Activated gamma-delta T cell (primary cell): ENCODE measurements at places on chromosomes 5 and 9.
A peak's percentile ranks its signal among the peaks of the same experiment; 100 is the strongest.

- DNase-seq, result no peak
These were observed 415.9 kb upstream of the KLF4 start for GRCh38 chr9:107905308-107906020.

- peak; percentile 81 for DNase-seq
These were observed 393 bp downstream of the SH3GLB2 start for GRCh38 chr9:129027685-129028191.

- no peak for DNase-seq
These were observed 34.1 kb upstream of the EFNA5 start for GRCh38 chr5:107704681-107705401.

GRCh38 chr5:102722931-102723330 is 32.2 kb upstream of the PAM start:
- DNase-seq, result no peak

GRCh38 chr9:113612216-113612747 is 148.8 kb downstream of the RGS3 start:
- no peak for DNase-seq

GRCh38 chr9:104853159-104853558 is 74.8 kb downstream of the ABCA1 start:
- no peak for DNase-seq

DNA sequence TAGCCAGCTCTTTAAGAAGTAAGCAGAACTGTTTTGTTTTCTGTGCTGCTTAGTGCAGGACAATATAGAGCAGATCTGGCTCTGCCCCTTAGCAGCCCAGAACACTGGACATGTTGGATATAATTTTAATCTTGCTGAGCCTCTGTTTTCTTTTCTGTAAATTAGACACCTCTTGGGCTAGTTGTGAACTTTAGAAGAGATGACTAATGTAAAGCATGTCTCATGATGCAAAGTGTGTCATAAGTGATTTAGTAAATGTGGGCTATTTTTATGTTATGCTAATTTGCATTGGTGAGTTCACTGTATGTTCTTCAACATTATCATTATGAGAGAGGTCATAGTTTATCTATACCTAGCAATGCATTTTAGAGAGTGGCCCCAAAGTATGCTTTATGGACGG is 156.1 kb upstream of the ADAMTSL1 start:
- DNase-seq, result no peak

- DNase-seq, result no peak
These were observed 9.7 kb upstream of the PRKACG start for GRCh38 chr9:69023650-69024049.

- DNase-seq, result no peak
These were observed 102.4 kb downstream of the TTLL11 start for GRCh38 chr9:121990600-121991306.

DNA sequence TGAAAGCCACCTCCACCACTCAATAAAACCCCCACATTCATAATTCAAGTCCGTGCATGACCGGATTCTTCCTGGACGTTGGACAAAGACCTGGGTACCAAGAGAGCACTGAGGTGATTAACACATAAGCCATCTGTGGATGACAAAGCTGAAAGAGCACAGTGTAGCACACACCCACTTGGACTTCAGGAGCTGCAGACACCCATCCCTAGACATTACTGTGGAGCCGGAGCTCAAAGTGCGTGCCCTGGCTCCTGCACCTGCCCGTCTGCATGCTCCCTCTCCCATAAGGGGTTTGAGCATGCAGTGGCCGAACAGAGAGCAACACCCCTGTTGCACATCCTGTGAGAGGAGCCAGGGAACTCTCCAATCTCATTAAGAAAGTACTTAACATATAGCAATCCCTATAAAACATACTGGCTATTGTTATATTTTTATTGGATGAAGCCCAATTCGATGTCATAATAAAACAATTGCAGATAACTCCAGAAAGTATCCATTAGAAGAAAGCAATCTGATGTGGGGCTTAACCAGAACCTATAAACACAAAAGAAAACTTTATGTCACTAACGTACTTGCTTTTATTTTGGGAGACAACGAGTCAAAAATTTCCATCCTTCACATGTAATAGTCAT is 1174.2 kb upstream of the C9orf72 start:
- DNase-seq, result no peak

GRCh38 chr5:58087123-58087522 is 372.8 kb downstream of the PLK2 start:
- no peak for DNase-seq

- DNase-seq, result no peak
These were observed 157.4 kb downstream of the NR3C1 start for GRCh38 chr5:143245929-143246561.

- DNase-seq, result no peak
These were observed 619.0 kb downstream of the CDH18 start for GRCh38 chr5:19369048-19369447.

GRCh38 chr9:34246453-34246852 is 67.6 kb downstream of the UBAP1 start:
- DNase-seq, result no peak

GRCh38 chr9:35757226-35757891 is 3.3 kb upstream of the MSMP start:
- DNase-seq, result no peak

DNA sequence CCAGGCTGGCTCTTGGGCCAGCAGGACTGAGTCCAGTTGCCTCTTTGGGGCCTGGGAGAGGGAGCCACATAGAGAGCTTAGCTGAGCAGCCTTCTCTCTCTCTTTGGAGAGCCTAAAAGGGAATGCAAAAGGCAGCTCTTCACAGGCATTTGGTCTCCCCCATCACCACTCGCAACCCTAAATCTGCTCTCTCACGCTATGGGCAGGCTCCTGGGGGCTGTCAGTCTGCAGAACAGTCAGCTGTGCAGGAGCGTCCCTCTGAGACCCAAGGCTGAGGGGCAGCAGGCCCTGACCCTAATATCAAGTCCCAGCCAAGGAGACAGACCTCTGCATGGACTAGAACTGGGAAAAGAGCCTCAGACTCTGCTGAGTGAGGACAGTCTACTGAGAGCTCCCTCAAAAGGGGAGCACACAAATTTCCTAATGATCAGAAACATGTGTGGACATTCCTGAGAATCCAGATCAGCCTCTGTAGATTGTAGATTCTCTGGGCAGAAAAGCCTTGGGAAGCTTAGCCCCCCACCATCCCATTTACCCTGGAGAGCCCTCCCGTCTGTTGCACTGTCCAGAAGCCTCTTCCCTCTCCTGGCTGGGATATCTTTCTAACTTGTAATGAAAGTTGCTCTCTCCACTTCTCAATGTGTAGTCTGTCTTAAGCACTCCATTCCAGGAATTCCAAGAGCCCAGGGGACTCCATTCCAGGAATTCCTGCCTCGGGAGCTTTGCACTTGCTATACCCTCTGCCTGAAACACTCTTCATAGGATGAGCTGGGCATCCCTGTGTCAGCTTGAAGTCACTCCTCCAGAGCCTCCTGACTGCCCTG is 79.4 kb downstream of the FAM114A2 start:
- DNase-seq, result no peak

DNA sequence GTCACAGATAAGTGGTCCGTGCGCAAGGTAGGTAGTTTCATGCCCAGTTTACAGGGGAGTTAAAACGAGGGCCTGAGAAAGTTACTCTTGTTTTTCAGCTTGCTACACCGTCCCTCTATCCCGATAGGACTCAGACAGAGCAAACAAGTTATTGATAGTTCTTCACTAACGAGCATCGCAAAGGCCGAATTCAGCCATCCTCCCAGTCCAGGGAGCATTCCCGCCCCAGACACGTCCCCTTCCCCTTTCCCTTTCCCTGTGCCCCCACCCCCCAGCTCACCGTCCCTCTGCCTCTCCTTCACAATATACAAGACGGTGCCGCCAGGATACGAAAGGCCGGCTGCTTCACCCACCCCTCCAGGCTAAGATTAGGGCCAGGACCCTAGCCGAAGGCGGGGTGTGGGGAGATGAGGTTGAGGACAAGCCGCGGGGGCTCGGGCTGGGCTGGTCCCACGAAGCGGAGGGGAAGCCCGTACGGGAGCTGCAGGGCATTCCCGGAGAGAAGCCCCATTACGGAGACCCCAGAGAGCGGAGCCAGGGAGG is 599 bp downstream of the KIAA1191 start:
- no peak for DNase-seq

- no peak for DNase-seq
These were observed 151.0 kb upstream of the PAPPA start for GRCh38 chr9:116002624-116003023.

GRCh38 chr5:152305525-152305924 is 99.6 kb downstream of the NMUR2 start:
- no peak for DNase-seq

GRCh38 chr5:103224118-103224893 is 34.3 kb upstream of the MACIR start:
- DNase-seq, result no peak

DNA sequence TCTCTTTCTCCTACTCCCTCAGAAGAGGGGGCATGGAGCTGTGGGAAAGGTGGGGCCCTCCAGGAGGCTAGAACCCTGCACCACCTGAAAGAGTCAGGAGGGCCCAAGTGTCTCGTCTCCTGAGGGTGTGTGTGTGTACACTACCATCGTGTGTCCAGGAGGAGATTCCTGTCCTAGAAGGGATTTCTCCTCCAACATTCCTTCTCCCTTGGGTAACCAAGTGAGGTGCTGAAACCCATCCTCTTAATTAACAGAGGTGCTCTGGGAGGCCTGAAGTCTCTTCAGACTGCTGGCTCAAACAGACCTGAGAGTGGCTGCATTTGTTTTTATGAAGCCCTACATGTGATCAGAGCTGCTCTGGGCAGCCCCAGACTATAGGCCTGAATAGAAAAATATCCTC is 61.1 kb upstream of the FAM169A start:
- no peak for DNase-seq

DNA sequence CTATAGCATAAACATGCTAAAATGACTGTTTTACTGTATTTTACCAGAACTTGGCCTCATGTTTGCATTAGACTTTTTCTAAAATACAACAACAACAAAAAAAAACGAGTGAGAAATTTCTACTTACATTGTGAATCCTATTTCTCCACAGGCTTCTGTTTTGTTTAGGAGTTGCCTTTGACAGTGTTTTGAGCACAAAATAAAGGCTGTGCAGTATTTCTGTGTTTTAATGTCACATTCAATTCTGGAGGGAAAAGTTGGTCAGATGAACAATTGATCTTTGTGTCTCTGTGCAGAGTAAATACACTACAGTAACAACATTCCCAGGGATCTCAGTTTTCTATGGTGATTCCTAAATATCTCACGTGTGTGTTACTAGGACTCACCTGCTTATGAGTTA is 131.1 kb downstream of the GPBP1 start:
- no peak for DNase-seq

GRCh38 chr5:143594902-143595818 is 191.7 kb upstream of the NR3C1 start:
- DNase-seq, result no peak

- no peak for DNase-seq
These were observed 125.3 kb upstream of the GNA14 start for GRCh38 chr9:77773381-77773780.

- no peak for DNase-seq
These were observed 42.2 kb upstream of the ALDOB start for GRCh38 chr9:101477736-101478135.

DNA sequence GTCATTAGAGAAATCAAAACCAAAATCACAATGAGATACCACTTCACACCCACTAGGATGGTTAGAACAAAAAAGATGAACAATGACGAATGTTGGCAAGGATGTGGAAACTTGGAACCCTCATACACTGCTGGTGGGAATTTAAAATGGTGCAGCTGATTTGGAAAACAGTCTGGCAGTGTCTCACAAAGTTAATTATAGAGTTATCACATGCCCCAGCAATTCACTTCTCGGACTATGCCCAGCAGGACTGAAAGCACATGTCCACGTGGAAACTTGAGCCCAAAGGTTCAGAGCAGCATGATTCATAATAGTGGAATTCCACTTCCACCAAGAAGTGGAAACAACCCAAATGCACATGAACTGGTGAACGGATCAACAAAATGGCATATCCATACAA is 85.0 kb upstream of the HRH2 start:
- no peak for DNase-seq

DNA sequence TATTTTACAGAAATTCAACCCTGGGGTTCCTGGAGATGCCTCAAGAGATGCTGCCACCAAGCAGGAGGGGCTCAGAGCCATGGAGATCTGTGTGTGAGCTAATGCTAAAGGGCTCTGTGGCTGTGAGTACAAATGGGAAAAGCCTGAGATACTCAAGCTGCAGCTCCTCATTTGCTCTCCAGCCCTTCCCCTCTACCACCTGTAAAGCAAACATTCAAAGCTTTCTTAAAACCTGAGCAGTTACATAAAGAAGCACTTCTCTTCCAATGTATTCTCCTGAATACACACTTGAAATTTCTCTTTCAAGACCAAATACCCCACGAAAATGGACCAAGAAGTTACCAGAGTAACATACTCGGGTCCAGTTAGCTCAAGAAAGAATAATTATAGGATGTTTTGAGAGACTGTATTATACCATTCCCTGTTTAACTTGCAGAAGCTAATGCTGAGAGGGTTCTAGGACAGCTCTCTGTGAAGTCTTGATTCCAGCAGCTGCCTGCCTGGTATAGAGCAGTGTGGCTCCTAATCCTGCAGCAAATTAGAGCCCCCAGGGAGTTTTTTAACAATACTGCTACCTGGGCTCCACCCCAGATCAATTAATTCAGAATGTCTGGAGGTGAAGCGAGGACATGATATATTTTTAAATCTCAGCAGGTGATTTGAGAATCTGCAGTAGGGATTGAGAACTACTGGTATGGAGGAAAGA is 21.1 kb downstream of the RGS7BP start:
- DNase-seq, result no peak

DNA sequence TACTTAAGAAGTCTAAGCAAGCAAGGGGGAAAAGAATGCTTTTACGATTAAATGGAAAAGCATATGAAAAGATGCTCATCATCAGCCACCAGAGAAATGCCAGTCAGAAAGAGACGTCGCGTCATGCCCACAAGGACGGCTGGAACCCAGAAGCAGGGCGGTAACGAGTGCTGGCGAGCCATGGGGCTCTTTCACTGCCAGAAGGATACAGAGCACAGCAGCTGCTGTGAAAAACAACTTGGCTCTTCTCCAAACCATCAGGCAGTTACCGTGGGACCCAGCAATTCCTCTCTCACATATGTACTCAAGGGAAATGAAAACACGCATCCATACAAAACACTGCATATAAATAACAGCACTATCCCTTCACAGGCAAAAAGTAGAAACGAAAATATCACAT is 95.5 kb downstream of the CAMSAP1 start:
- DNase-seq, result no peak

DNA sequence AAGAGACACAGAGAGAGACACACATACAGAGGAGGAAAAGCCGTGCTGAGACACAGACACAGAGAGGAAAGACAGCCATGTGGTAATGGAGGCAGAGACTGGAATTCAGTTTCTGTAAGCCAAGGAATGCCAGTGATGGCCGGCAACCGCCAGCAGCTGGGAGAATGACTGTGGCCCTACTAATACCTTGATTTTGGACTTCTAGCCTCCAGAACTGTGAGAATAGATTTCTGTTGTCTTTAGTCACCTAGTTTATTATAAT is 90.2 kb downstream of the TARS1 start:
- DNase-seq, result no peak

- no peak for DNase-seq
These were observed 11.8 kb upstream of the HMGCR start for GRCh38 chr5:75325242-75325641.

GRCh38 chr5:113201715-113202114 is 225.1 kb downstream of the DCP2 start:
- no peak for DNase-seq
